ENCODE measurements at places on chromosomes 2 and 18.

GRCh38 chr2:6423157-6423556, 442.6 kb downstream of the CMPK2 start:
- no peak for DNase-seq

DNA sequence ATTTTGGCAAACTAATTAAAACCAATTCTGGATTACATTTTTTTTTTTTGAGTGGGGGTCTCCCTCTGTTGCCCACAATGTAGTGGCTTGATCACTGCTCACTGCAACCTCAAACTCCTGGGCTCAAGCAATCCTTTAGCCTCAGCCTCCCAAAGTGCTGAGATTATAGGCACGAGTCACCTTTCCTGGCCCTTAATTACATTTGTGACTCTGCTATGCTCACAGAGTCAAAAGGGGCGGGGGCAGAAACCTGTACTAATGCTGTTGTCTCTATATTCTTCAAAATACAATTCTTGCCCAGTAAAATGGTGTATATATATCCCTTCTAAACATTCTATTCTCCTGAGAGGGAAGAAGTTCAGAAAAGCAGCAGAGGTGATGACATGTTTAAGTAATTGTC, 23.2 kb downstream of the PRKD3 start:
- no peak for DNase-seq

- no peak for DNase-seq
Measured at GRCh38 chr2:47048801-47049480, 106.2 kb downstream of the STPG4 start.

- DNase-seq, result no peak
Measured at GRCh38 chr2:21395366-21395765, 271.6 kb downstream of the TDRD15 start.

- no peak for DNase-seq
Measured at GRCh38 chr18:48687346-48688042, 148.7 kb downstream of the CTIF start.
